ENCODE measurements at places on chromosomes 11 and 22.

GRCh38 chr11:41245704-41246398, 213.6 kb downstream of the LRRC4C start:
- DNase-seq: no peak

GRCh38 chr11:99279266-99279665, 258.5 kb downstream of the CNTN5 start:
- DNase-seq: no peak

DNA sequence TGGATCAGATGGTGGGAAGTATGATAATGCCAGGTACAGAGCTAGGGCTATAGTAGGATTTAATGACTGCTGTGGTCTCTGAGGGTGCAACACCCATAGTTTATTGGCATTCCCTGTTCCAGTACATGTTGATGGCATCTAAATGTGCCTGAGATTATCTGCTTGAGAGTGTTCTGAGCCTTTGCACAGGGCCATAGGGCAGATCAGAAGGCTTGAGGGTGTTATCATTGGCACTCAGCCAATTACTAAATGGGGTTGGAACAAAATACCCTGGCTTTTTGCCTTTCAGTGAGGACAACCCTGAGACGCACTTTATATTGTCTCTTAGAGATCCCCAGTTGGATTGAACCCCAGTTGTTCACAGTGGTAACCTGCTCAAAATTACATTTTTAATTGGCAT, 6.7 kb downstream of the SLC5A12 start:
- no peak for DNase-seq

- peak; percentile 26 for DNase-seq
These were observed 209.5 kb downstream of the NTM start for GRCh38 chr11:131579932-131580387.

DNA sequence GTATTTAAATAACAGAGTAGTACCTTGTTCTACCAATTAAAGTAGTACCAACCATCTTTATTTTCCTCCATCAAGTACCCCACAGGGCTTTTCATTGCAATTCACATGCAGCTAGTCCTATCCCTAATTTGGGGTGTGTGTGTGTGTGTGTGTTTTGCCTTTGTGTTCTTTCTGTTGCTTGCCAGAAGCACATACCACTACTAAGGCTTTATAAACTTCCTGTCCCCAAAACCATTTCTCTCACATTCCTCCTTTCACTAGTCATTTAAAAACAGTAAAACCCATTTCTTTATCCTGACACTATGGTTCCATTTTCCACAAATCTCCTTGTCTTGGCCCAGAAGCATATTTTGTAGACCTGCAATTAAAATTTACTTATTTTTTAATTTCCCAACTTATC, 54.6 kb downstream of the SLC36A4 start:
- no peak for DNase-seq

- no peak for DNase-seq
These were observed 120.5 kb downstream of the TEAD1 start for GRCh38 chr11:12794576-12795230.

DNA sequence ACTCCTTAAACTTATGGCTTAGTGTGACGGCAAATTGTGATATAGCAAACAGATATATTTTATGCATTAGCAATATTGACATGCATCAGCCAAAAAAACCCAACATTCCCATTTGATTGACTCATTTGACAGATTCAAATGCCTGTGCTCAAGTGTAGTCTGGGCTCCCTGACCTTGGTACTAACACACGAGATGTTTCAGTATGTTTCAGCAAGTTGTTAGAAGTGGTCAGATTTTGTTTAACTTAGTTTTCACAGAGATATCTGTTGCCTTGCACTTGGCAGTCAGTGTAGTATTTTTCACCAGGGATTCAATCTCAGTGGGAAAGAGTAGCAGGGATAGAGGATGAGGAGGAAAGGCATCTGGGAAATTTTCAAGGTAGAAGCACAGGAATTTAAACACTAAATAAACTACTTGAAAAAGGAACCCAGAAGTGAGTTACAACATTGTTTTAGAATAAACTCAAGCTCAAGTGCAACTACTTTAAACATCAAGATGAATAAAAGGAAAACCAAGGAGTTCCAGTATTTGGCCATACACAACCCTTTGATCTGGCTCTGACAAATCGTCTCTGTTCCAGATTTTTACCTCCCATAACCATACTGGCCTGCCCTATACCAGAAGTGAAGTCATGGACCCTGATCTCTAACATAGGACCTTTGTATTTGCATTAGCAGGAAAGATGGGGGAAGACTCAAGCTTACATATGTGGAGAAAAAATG, 56.5 kb upstream of the BLID start:
- no peak for DNase-seq

DNA sequence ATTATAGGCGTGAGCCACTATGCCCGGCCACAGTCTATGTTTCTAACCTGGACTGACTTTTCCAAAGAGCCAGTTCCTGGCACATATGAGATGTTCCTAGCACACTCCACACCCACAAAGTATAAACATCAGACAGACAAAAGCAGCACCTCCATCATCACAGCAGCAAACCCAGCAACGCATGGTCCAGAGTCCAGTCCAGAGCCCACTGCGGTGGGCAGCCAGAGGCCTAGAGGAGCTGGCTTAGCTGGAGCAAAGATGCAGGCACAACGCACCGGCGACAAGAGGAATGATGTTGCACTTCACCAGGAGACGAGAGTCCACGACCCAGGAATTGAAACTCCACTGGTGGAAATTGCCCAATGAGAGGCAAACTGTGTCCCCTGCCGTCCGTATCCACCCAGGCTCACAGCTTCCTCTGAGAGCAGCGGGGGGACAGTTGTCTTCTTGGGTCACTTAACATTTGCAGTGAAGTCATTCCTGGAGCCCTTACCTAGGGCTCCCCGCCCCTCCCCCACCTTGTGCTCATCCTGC, 36.6 kb downstream of the RPS6KA4 start:
- DNase-seq: no peak

DNA sequence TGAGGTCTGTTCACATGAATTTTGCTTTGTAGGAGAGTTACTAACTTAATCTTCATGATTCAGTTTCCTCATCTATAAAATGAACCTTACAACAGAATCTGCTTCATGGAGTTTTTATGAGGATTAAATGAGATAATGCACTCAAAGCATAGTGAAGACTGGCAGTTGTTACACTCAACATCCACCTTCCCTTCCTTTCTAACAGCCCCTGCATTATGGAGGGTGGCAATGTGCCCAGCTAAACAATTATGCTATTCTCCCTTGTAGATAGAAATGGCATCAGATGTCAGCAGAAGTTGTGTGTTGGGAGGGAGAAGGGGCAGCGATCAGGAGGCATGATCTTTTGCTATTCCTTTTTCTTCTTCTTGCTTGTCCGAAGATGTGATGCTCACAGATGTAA, 6.5 kb downstream of the POU2AF1 start:
- no peak for DNase-seq

- DNase-seq: no peak
These were observed 118.4 kb downstream of the KIAA1671 start for GRCh38 chr22:25070956-25071355.

GRCh38 chr11:19393941-19394340, 153.2 kb upstream of the E2F8 start:
- no peak for DNase-seq

- DNase-seq: no peak
These were observed 100.1 kb downstream of the RDX start for GRCh38 chr11:110196241-110196754.

GRCh38 chr22:19809741-19810140, 44.9 kb downstream of the GNB1L start:
- no peak for DNase-seq

Measured in HuH-7 (cell line).